ENCODE measurements at places on chromosomes 7 and 10.

DNA sequence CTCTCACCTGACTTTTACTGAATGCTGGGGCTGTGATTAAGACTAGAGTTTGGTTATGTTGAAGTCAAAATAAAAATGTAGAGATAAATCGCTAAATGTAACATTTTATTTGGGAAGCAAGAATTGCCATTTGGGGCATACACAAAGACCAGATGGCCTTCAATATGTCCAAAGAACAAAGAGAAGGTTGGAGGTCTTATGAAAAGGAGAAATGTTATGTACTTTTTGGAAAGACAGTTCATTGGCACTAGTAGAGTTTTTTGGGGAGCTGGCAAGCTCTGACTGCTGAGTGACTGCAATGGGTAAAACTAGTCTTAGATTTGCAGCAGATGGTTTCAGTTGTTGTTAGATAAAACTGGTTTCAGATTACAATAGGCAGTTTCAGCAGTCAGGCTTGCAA lies 35.6 kb upstream of the GALNT17 start:
- H3K4me1 ChIP-seq: no peaks in the 10 kb centered on the region
- H3K27me3 ChIP-seq: no peaks in the 10 kb centered on the region
- H3K36me3 ChIP-seq: no peaks in the 10 kb centered on the region
- DNase-seq: no peak
- H3K4me3 ChIP-seq: no peak overlapping the region

DNA sequence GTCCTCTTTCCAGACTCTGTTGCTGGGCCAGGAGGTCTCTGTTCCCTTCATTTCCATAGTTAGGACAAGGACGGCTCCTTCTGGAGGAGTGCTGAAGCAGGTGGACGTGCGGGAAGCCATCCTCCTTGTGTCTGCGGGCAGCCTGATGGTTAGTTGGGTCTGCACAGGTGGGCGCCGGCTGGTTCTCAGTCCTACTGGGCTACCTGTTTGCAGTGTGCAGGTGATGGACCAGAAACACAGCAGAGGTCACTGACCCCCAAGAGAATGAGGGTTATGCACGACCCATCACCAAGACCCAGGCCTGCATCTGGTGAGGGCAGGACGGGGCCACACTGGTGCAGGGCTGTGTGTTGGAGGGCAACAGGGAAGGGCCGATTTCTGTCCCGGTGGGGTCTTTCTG lies 7.8 kb downstream of the RARRES2 start:
- H3K36me3 ChIP-seq: no peaks in the 10 kb centered on the region
- H3K27ac ChIP-seq: no peak overlapping the region
- DNase-seq: no peak

DNA sequence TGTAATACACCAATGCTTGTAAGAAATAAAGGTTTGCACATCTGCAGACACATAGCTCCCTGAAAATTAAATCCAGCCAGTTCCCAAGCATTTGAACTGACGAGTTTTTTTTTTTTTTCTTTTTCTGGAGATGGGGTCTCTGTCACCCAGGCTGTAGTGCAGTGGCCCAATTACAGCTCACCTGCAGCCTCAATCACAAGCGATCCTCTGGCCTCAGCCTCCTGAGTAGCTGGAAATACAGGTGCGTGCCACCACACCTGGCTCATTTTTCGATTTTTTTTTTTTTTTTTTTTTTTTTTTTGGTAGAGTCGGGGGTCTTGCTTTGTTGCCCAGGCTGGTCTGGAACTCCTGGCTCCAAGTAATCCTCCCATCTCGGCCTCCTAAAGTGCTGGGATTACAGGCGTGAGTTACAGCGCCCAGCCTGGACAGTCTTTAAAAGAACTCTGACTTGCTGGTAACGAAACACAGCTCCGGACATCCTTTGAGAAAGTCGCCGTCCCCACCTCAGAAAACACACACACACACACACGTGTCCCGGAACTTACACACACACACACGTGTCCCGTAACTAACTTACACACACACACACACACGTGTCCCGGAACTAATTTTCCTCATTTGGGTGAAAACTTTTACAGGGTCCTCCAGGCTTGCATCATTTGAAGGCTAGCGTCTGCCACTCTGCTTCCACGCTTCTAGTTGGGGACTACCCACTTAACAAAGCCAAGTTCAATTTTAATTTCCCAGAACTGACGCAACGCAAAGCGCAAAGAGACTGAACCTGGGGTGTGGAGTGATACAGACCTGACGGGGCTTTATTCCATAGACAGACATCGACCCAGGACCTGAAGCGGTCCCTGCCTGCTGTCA lies 18.6 kb downstream of the OCM2 start:
- H3K4me3 ChIP-seq: peak overlapping the region; percentile 93
- peaks cover 10% of the 10 kb centered on the region for H3K4me1 ChIP-seq
- no peaks in the 10 kb centered on the region for H3K27me3 ChIP-seq
- no peak for DNase-seq
- peak overlapping the region; percentile 95 for H3K27ac ChIP-seq

GRCh38 chr7:147465223-147465622 lies 1125.3 kb upstream of the C7orf33 start:
- no peaks in the 10 kb centered on the region for H3K27me3 ChIP-seq
- H3K36me3 ChIP-seq: no peaks in the 10 kb centered on the region
- H3K27ac ChIP-seq: no peak overlapping the region
- DNase-seq: no peak

- peak overlapping the region; percentile 89 for H3K27ac ChIP-seq
- H3K27me3 ChIP-seq: no peaks in the 10 kb centered on the region
- no peak for DNase-seq
- H3K4me3 ChIP-seq: no peak overlapping the region
- peaks cover 6% of the 10 kb centered on the region for H3K36me3 ChIP-seq
These were observed 31.2 kb downstream of the SMNDC1 start for GRCh38 chr10:110273474-110273873.
